Brain (organoid and tissue), 16 donors: ENCODE measurements at places on chromosomes 7 and 10.
A peak's percentile ranks its signal among the peaks of the same experiment; 100 is the strongest.

DNA sequence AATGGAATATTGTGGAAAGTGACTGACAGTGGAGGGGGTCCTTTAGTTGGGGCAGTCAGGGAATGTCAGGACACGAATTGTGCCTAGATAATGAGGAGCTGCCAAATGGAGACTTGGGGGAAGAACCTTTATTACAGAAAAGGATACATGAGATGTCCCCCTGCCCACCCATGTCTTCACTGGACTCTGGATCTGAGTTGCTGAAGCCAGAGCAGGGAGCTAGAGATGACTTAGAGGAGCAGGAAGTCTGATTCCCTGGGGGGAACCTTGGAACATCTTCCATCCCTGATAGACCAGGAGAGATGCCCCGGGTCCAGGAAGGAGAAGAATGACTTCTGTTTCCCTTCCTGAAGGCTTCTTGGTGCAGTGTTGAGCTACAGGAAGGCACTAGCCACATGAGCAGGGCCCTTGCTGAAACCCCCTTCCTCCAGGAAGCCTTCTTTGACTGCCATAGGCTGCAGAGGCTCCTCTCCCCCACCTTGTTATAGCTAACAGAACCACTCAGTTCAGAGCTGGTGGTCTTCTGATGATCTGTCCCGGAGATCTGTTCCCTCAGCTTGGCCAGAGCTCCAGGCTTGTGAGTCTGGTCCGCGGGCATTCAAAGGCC, 747 bp upstream of the NEURL1 start:
- no peak for DNase-seq

GRCh38 chr10:6336016-6336415, 133.3 kb downstream of the PFKFB3 start:
- no peak for DNase-seq

- no peak for DNase-seq
These were observed 81.7 kb downstream of the WIPF3 start for GRCh38 chr7:29888006-29888405.

DNA sequence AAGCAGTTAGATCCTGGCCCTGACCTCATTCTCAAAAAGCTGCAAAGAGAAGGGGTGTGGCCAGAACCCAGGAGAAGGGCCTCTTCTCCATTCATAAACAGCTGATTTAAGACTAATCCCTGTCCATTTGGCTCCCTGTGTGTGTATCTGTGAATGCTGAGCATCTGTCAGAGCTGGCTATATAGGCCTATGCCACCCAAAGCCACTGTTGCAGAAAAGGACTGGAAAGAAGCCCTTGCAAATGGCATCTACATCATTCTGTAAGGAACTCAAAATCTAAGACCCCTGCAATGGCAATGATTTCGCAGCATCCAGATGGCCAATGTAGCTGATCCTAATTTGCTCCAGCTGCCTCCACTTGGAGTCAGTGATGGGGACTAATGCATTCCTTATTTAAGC, 384.5 kb downstream of the KCNMA1 start:
- peak; percentile 79 for DNase-seq

DNA sequence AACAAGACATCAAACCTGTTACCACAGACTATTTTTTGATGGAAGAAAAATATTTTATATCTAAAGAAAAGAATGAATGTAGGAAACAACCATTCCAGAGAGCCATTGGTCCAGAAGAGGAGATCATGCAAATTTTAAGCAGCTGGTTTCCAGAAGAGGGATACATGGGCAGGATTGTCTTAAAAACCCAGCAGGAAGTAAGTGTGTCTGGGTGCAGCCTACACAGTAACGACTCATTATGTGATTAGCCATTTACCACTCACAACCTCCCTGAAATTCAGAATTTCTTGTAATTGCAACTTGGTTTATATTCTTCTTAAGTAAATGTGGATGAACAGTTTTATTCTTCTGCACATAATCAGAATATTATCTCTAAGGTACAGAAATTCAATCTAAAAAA, 46.2 kb downstream of the NOC3L start:
- DNase-seq, result no peak

DNA sequence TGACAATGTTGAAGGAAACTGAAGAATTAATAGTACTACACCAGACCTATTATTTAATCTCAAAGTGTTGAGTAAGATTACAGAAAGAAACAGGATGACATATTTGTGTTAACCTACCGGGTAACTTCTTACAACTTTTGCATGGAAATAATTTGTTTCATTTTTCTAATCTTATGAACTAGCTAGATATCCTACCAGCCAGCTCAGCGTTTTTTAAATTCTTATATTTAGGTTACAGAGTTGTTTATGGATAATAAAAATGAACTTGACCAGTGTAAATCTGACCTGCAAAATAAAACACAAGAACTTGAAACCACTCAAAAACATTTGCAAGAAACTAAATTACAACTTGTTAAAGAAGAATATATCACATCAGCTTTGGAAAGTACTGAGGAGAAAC, 37.0 kb downstream of the KIF11 start:
- DNase-seq, result no peak

- DNase-seq, result no peak
These were observed 90.3 kb downstream of the SLC37A3 start for GRCh38 chr7:140308060-140308459.

- peak; percentile 67 for DNase-seq
These were observed 281.4 kb upstream of the NFE2L3 start for GRCh38 chr7:25870574-25870973.

DNA sequence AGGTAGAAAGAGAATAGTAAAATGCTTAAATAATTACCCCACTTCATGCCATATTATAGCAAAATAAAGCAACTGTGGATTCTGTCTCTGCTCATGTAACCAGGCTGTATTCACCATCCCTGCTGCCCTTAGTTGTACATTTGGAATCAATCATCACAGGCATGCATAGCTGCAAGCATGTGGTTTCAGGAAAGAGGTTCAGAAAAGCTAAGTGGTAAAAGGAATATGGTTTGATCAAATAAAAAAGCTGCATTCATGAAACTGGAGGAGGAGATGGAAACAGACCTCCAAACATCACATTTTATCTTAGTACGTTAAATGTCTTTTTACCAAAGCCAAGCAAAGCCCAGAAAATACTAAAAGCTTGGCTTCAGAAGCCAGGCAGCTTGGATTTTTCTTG, 81.3 kb downstream of the ADAM22 start:
- no peak for DNase-seq

DNA sequence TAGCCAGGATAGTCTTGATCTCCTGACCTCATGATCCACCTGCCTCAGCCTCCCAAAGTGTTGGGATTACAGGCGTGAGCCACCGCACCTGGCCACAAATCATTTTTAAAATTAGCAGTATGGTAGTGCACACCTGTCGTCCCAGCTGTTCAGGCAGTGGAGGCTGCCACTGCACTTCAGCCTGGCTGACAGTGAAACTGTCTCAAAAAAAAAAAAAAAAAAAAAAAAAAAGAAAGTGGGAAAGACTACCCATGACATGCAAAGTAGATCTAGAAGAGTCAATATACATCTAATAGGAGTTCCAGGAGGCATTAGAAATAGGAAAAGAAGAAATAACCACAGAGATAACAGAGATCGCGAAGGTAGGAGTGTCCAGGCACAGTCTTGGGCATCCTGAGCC, 3.2 kb downstream of the CSGALNACT2 start:
- no peak for DNase-seq

DNA sequence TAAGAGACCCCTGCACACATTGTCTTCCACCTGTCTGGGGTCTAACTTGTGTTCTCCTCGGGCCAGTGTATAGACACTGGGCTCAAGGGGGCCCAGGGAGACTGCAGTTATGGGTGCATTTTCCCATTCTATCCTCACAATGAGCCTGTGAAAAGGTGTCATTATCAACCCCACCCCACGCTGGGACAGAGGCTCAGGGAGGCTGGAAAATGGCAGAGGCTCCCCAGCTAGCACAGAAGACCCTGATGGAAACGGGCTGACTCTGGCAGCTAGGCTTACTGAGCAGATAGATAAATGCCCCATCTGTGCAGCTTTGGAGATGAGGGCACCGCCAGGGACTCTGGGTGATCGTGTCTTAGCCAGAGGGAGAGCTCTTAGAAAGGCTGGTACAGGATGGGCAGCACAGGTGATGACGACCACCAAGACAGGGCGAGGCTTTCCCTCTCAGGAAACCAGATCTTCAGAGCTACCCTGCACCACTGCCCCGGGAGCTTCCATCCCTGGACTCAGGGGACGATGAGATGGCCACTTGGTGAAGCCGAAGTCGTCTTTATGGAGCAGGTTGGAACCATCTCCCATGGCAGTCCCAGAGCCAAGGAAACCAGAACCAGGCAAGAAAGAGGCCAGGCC, 58.2 kb upstream of the CHST15 start:
- DNase-seq, result no peak

GRCh38 chr10:11328264-11329061, 283.0 kb downstream of the USP6NL start:
- DNase-seq, result no peak

DNA sequence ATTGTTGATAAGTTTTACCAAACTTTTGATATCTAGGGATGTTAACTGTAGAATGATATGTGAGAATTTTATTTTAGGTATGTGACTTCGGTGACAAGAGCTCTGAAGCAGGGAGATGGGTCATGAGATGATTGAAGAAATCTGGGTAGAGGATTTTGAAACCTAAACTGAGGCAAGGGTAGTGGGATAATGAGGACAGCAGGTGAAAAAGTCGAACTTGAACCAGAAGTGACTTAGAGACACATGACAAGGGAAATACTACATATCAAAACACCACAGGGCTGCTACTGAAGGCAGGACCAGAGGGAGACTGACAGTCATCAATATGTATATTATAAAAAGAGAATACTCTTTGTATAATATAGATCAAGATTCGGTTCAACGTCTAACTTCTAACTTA, 113.2 kb downstream of the WDFY4 start:
- DNase-seq, result no peak

- DNase-seq, result no peak
These were observed 110.1 kb downstream of the JMJD1C start for GRCh38 chr10:63355682-63356081.

GRCh38 chr10:8061274-8062211, 7.1 kb downstream of the GATA3 start:
- no peak for DNase-seq

DNA sequence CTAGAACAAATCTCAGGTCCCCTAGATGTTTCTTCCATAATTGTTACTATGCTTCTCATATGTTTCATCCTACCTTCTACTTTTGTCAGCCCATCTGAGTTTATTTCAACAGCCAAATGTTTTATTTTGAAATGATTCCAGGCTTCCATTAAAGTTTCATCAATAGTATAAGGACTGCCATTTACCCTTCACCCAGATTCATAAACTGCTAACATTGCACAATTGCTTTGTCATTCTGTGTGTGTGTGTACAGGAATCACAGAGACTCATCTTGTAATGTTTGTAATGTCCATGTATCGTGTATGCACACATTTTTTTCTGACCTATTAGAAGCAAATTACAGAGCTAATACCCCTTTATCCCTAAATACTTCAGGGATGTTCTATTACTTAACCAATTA, 25.5 kb downstream of the MMRN2 start:
- DNase-seq, result no peak

GRCh38 chr7:4937411-4937810, 21.6 kb downstream of the MMD2 start:
- no peak for DNase-seq

DNA sequence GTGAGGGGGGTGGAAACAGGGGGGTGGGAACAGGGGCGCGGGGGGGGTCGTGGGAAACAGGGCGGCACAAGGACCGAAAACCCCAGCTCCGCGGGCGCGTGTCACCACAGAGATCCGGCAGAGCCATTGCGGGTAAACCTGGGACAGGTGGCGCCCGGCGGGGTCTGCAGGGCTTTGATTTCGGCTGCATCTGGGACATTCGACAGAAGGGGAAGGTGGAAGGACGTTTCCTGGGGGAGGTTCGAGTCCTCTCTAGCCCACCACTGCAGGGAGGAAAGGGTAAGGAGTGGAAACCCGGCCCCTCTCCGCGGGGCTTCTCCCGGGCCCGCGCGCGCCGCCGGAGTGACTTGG, 7.5 kb downstream of the NKX2-3 start:
- DNase-seq, result no peak

GRCh38 chr7:150363872-150364271, 4.8 kb upstream of the REPIN1 start:
- no peak for DNase-seq

DNA sequence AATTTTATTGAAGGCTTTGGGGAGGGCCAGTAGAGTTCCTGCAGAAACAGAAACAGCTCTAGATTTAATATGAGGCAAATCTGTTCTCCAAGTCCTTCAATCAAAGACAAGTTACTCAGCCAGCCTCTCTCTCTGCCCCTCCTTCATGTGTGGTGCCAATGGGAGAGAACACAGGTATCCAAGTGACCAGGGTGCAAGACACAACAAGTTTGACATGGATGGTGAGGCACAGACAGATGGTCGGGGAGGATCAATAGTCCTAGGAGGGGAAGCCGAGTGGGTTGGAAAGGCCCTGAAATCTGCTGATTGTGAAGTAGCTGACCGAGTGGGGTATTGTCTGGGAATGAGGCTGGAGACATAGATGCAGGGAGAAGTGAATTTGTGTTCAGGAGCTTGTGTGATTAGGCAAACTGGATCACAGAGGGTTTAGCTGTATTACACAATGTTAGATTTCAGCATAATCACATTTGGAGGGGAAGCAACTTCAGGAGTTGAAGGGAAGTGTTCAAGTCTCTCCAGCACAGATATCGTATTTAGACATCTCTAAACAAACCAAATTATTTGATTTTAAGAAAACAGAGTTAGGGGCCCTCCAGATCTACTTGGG, 1.5 kb downstream of the GIMAP1 start:
- no peak for DNase-seq

- peak; percentile 77 for DNase-seq
These were observed 29.1 kb downstream of the GTF2IRD1 start for GRCh38 chr7:74482629-74483401.

DNA sequence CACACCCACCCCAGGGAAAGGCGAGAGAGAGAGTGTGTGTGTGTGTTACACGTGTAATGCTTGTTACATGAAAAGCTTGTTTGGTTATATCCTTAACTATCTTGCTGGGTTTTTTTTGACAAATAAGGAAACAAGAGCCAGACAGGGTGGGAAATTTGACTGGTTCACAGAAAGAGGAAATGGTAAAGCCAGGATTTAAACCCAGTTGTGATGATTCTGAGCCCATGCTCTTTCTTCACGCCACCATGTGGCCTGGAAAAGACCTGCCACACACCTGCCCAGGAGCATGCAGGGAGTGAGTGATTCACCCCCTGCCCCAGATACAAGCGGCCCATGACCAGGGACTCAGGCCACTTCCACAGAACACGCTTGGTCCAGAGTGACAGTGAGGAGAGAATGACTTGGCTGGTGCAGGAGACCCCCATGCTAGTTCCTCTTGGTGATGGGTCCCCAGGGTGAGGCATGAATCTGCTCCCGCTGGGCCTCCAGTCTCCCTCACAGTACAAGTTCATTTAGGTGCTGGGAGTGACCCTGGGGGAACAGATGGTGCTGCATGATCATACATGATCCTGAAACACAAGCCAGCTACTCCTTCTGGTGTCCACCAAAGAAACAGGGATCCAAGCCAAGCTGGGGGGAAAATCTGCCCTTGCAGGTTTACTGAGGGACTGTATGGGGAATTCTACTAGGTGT, 21.0 kb upstream of the EIF5AL1 start:
- DNase-seq, result no peak

- DNase-seq, result no peak
These were observed 229.3 kb upstream of the MEOX2 start for GRCh38 chr7:15915686-15916293.

- DNase-seq, result no peak
These were observed 60.2 kb downstream of the CALML3 start for GRCh38 chr10:5584895-5585516.

- no peak for DNase-seq
These were observed 24.2 kb downstream of the NCOA4 start for GRCh38 chr10:46006219-46006618.
